Fibroblast of gingiva (primary cell): ENCODE measurements at places on chromosomes 2 and 18.

GRCh38 chr18:73366713-73367112, 498.9 kb upstream of the NETO1 start:
- no peak for DNase-seq

GRCh38 chr2:86521922-86522321, 41.3 kb downstream of the CHMP3 start:
- no peak for DNase-seq

GRCh38 chr2:60414495-60415138, 138.8 kb downstream of the BCL11A start:
- DNase-seq: no peak

- DNase-seq: no peak
Measured at GRCh38 chr2:216074380-216074779, 7.2 kb downstream of the PECR start.

DNA sequence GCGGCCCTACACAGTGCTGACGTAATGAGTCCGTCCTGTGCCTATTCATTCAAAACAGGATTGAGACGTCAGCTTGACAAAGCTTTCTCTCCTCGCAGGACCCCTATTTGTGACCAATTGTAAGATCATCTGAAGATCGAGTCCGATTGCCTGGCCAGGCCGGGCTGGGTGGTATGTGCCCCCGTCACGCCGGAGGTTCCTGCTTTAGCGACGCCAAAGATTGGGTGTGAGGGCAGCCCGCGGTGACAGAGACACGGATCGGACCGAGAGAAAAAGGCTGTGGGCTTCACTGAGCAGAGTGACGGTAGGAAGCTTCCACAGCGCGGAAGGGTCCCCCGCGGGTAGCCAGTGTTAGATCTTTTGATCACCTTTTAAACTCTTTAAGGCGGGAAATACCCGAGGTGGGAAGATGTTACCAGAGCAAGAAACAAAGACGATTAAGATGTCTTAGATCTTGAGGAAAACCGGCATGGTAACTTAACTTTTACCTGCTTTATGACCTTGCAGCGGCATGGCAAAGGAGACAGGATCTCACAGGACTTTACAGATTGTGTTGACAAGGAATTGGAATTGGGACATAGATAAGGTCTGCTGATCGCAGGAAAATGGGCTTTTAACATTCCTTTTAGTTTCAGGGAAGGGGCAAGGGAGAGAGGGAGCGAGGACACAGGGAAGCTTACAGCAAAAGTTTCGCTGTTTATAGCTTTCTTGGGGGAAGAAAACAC, 220.0 kb downstream of the METTL4 start:
- DNase-seq: no peak

GRCh38 chr18:37299471-37300304, 265.9 kb downstream of the CELF4 start:
- DNase-seq: peak; percentile 89

GRCh38 chr2:148922776-148923475, 47.9 kb downstream of the KIF5C start:
- DNase-seq: no peak

DNA sequence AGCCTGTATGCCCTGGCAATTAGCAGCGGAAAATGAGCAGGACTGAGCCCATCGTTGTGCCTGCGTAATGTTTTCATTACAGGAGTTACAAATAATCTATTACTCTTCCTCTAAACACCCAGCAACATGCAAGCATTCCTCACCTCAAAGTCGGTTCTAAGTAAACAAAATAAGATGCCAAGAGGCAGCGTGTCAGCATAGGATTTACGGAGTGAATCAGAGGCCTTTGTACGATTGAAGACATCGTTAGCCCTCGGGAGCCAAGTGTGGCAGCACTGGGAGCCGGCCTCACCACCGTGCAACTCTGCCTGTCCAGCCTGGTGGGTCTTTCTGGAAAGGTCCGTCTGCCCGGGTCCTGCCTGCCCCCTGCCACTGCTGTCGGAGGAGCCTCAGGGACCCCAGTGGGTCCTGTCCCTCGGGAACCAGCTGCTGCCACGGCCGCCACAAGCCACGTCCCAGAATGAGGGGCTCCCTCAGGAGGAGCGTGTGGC, 80.1 kb upstream of the CTDP1 start:
- DNase-seq: peak; percentile 37

DNA sequence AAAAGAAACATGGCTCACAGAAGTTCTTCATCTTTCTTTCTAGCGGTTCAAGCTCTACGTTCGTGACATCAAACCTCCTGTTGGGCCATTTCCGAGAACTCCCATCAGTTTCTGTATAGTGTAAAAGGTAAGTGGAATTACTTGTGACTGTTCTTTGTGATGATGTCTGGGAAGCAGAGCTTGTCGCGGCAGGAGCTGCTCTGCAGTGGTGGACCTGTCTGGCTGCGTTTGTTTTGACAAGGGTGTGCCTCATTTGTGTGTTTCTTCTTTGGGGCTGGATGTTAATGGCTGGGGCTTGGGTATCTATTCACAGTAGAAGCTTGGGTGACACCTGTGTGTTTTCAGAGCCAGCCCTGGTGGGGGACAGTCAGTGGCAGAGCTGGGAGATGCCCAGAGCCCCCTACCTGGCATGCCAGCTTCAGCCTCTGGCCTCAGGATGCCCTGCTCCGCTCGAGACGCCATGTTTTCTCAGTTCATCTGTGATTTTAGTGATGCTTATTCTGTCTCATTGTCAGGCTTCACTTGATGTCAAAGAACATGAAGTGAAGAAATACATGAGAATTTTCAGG, 59.6 kb downstream of the LDLRAD4 start:
- DNase-seq: no peak

GRCh38 chr2:170141865-170142264, 36.1 kb upstream of the MYO3B start:
- no peak for DNase-seq

GRCh38 chr2:228838819-228839218, 432.3 kb downstream of the PID1 start:
- no peak for DNase-seq

DNA sequence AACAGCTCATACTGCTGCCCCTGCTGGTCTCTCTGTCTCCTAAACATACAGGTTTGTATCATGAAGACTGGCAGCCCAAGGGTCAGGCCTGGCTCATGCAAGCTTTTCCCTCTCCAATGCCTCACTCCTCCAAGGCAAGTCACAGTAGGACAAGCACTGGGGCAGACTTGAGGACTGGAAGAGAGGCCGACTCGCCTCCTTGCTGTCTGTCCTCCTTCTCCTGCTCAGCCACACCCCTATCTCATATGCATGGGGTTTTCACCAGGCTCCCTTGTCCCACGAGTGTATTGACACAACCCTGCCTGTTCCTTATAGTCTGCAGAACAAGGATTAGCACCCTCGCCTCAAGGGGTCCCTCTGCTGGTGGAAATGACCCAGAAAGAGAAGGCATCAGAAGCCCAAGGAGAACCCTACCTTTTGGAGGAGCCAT, 223.7 kb downstream of the SOX11 start:
- DNase-seq: no peak

- DNase-seq: no peak
Measured at GRCh38 chr18:24660956-24661355, 200.5 kb downstream of the HRH4 start.

DNA sequence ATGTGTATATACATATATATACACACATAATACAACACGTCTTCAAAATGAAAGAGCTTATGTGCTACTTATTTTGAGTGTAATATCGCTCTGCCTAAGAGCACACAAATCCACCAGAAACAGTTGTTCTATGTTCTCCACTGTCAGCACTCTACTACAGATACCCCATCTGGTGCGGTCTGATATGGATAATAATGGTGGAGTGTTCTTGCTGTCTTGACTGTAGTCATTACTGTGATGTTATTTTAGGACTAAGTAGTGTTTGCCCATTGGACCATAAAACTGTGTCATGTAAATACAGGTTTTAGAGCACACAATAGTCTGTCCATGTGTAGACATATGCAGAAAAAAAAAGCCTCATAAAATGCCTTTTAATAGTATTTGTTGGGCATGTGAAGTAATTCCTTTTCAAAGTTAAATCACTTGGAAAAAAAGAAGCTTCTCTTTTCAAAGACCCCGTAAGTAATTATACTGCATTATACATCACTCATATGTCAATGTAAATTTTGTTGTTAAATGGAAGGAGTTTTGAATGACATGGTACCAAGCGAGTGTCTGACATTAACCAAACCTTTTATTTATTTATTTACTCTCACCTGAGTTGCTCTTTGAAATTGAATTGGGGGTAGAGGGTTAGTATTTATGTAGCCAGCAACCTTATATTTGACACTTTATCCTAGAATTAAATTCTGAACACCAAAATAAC, 1249.2 kb upstream of the ZEB2 start:
- no peak for DNase-seq

GRCh38 chr2:20187331-20187730, 37.6 kb downstream of the SDC1 start:
- DNase-seq: no peak

GRCh38 chr2:43073401-43073825, 153.0 kb downstream of the ZFP36L2 start:
- DNase-seq: peak; percentile 36

GRCh38 chr2:139317259-139317658, 537.1 kb upstream of the NXPH2 start:
- DNase-seq: no peak

DNA sequence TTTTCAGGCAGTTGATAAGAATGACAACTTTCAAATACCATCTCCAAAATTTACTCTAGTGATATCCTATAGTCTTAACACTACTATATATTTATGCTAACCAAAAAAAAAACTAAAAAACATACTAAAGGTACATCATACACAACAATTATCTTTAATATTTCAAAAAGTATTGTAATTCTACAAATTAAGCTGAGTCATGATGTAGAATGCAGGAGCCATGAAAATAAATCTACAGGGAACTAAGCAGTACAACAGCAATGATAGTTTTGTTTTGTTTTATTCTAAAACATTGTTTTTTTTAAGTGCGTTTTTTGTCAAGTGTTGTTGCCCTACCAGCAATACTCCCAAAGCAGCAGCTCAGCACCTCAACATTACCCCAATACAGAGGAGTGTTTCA, 314.3 kb downstream of the FSIP2 start:
- no peak for DNase-seq

GRCh38 chr2:173059971-173060461, 15.6 kb upstream of the MAP3K20 start:
- peak; percentile 84 for DNase-seq

DNA sequence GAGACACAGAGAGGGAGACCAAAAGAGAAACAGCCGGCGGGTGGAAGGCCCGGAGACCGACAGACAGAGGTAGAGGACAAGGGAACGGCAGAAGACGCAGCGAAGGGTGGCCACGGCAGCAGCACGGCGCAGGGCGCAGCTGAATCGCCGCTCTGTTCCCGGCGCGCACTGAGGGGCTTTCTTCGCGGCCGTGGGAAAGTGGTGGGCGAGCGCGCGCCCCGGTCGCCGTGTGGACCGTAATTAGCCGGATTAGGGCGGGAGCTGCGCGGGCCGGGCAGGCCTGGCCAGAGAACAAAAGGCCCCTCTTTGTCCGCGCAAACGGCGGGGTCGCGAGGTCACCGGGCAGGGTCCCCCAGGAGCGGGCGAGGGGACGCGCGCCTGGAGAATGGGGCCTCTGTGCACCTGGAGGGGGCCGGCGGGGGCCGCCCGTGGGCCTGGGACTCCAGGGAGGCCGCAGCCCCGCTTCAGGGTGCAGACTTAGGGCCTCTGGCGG, 158.3 kb downstream of the ZFP36L2 start:
- no peak for DNase-seq

DNA sequence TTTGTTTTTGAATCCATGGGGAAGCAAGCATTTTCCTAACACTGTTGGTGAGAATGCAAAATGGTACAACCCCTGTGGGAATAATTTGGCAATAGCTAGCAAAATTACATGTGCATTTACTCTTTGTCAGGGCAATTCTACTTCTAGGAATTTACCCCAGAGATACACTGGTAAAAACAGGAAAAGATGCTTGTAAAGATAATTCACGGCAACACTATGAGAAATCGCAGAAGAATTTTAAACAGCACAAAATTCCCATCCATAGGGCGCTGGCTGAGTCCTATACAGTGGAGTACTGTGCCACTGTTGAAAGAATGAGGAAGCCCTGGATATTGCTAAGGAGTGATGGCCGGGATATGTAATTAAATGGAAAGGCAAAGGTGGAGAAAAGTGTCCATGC, 75.8 kb downstream of the DGKD start:
- DNase-seq: no peak

GRCh38 chr2:75381032-75381431, 179.7 kb downstream of the EVA1A start:
- DNase-seq: no peak

DNA sequence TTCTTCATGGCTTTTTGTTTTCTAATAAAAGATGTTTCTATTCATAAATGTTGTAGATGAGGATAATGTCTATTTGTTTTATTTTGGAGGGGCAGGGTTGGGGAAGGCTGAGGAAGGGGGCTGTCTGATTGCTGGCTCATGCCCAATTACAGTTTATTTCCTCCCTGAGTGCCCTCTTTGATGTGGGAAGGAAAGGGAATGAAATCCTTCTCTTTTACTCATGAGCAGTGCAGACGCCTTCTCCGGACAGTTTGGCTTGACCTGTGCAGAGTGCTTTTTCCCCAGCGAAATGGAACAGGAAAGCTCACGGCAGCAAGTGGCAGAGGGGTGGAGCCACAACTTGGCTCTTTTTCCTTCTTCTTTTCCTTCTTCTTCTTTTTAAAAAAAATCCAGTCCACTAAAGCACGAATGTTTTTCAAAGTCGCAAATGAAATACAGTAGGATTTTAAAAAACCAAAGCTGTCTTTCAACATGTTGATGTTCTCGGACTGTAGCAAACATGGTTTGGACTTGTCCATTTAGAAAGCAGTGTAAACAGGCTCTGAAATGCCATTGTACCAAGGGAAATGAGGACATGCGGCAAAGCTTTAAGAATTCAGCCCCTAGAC, 34.5 kb downstream of the RAB31 start:
- DNase-seq: no peak

GRCh38 chr2:101989740-101990460, 1.9 kb upstream of the IL1R2 start:
- DNase-seq: no peak

GRCh38 chr2:136538489-136538888, 226.9 kb upstream of the THSD7B start:
- DNase-seq: no peak

GRCh38 chr18:36504928-36505327, 207.4 kb downstream of the FHOD3 start:
- DNase-seq: no peak

- no peak for DNase-seq
Measured at GRCh38 chr18:10417191-10417590, 37.2 kb upstream of the APCDD1 start.

GRCh38 chr2:40213619-40214018, 238.3 kb downstream of the SLC8A1 start:
- DNase-seq: no peak

DNA sequence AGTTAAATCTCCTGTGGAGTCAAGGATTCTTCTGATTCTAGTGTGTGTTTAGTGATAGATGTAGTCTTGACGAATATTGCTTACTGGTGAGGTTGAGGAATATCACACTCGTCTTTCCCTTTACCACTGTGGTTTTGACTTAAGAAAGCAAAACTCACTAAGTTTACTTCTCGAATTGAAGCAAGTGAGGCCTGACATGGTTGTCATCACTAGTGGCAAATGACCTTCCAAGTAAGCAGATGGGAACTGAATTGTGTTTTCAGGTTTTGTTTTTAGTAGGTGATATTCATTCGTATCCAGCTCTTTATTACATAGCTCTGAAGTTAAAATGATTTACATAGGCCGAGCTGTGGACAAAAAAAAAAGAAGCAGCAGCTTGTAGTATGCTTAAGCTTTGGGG, 20.6 kb upstream of the DSG4 start:
- no peak for DNase-seq
